ENCODE measurements at places on chromosomes 2 and 18. TPM values are rescaled to one million over a fixed set of nuclear protein-coding genes. Genes with fewer than 3 reads are reported as not detected.

DNA sequence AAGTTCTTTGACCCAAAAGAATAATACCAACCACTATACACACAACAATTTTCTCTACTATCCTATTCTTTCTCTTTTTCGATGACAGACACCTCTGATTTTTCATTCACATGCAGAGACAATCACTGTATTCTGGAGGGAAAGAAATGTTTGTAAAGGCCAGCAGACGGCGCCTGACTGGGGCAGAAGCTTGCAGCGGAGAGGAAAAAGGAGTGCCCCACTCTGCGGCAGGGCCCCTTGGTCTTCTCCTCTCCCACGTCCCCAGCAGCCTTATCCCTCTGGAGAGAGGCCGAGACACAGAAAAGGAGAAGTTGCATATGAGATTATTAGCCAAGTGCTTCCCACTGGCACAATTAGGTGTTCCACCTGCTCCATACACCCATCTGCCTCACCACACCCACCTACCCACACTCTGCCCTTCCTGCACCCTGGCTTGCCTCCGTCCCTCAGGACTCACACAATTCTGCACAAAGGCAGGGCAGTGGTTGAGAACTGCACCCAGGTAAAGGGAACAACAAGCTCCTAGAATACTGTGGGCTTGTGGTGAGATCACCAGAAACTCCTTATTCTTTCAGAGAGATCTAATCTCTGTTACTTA is 687.3 kb downstream of the NRXN1 start:
- DNase-seq, result peak; percentile 14

Gene PPP4R1
- total RNA-seq, result 169 TPM

GRCh38 chr2:60159519-60159918 is 393.9 kb downstream of the BCL11A start:
- DNase-seq, result no peak

Gene RAMP1
- 51.7 TPM for total RNA-seq
